ENCODE measurements at places on chromosomes 2 and 18. TPM values are rescaled to one million over a fixed set of nuclear protein-coding genes. Genes with fewer than 3 reads are reported as not detected.
A peak's percentile ranks its signal among the peaks of the same experiment; 100 is the strongest.

GRCh38 chr18:42838546-42839145 is 276.8 kb downstream of the RIT2 start:
- no peaks in the 10 kb centered on the region for H3K4me1 ChIP-seq
- no peaks in the 10 kb centered on the region for H3K36me3 ChIP-seq
- DNase-seq: no peak
- no peaks in the 10 kb centered on the region for H3K27me3 ChIP-seq
- no peak overlapping the region for H3K4me3 ChIP-seq

DNA sequence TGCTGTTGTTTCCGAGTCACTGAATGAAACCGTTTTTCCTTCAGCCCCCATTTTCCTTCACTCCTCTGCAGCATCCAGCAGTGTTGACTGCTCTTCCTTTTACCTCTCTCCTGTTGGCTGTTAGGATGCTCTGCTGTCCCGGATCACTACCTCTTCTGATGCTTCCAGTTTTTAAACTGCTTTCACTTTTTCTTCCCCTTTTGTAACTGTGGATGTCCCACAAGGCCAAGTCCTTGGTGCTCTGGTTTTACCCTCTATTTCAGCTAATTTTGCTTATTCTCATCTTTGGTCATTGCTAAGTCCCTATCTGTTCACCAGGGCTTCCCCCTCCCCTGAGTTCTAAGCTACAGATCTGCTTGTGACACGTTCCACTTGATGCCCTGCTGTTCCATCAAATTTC is 39.4 kb upstream of the MAP4K3 start:
- H3K36me3 ChIP-seq: no peaks in the 10 kb centered on the region
- H3K27me3 ChIP-seq: no peaks in the 10 kb centered on the region
- H3K4me1 ChIP-seq: no peaks in the 10 kb centered on the region
- DNase-seq: no peak
- no peak overlapping the region for H3K4me3 ChIP-seq

The AGXT gene
- not detected for total RNA-seq

The UGT1A10 gene
- 18.5 TPM for total RNA-seq

The OXER1 gene
- 1.9 TPM for total RNA-seq

The MYL12B gene
- total RNA-seq: 375 TPM

GRCh38 chr18:25223899-25224886 is 127.8 kb downstream of the ZNF521 start:
- DNase-seq: no peak
- H3K4me3 ChIP-seq: no peak overlapping the region
- H3K27ac ChIP-seq: no peak overlapping the region
- H3K27me3 ChIP-seq: no peaks in the 10 kb centered on the region
- H3K4me1 ChIP-seq: no peaks in the 10 kb centered on the region
- no peaks in the 10 kb centered on the region for H3K36me3 ChIP-seq

DNA sequence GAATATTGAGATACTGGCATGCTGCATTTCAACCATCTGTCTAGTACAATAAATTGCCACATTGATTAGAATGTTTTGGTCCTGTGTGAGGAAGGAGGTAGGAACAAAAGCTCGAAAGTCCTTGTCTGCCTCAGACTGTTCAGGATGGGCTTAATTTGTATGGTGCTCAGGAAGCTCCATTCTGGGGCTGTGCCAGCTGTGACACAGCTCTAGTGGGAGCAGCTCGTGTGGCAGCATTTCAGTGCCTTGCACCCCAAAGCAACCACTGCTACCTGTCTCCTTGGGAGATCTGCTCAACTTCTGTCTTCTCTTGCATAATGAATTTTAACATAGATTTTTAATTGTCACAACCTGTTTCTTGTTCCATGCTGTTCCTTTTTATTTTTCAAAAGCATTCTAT is 144.4 kb upstream of the THUMPD2 start:
- no peak for DNase-seq
- H3K4me3 ChIP-seq: no peak overlapping the region
- no peak overlapping the region for H3K27ac ChIP-seq
- no peaks in the 10 kb centered on the region for H3K36me3 ChIP-seq
- H3K4me1 ChIP-seq: no peaks in the 10 kb centered on the region

- no peaks in the 10 kb centered on the region for H3K27me3 ChIP-seq
- DNase-seq: no peak
- no peaks in the 10 kb centered on the region for H3K4me1 ChIP-seq
- H3K4me3 ChIP-seq: no peak overlapping the region
These were observed 3.1 kb upstream of the FAM171B start for GRCh38 chr2:186690786-186691185.

GRCh38 chr18:13577781-13578180 is 148.6 kb downstream of the FAM210A start:
- no peaks in the 10 kb centered on the region for H3K36me3 ChIP-seq
- H3K4me3 ChIP-seq: no peak overlapping the region
- H3K27me3 ChIP-seq: no peaks in the 10 kb centered on the region
- no peaks in the 10 kb centered on the region for H3K4me1 ChIP-seq
- H3K27ac ChIP-seq: no peak overlapping the region

The ADI1 gene
- total RNA-seq: 51.8 TPM

The PROM2 gene
- total RNA-seq: 89.5 TPM

The SNTG2 gene
- total RNA-seq: not detected

GRCh38 chr2:216632952-216633615 is at the start of gene IGFBP2:
Gene IGFBP2 (plus strand): TSS chr2:216633420. CDS start chr2:216633524, 104 bp downstream.
- no peak for DNase-seq
- no peaks in the 10 kb centered on the region for H3K36me3 ChIP-seq
- H3K4me3 ChIP-seq: peak within 1 kb of the TSS; percentile 76
- H3K27me3 ChIP-seq: peaks cover 34% of the 10 kb centered on the region

- no peak overlapping the region for H3K4me3 ChIP-seq
- no peaks in the 10 kb centered on the region for H3K27me3 ChIP-seq
- no peaks in the 10 kb centered on the region for H3K4me1 ChIP-seq
- no peak overlapping the region for H3K27ac ChIP-seq
These were observed 72.7 kb upstream of the FAM136A start for GRCh38 chr2:70374616-70375015.

The FRZB gene
- total RNA-seq: not detected

Measured in esophagus squamous epithelium (tissue), 5 donors.